ENCODE measurements at places on chromosomes 3 and 15.

GRCh38 chr3:146884296-146884695 lies 279.1 kb upstream of the PLSCR5 start:
- no peak for DNase-seq

DNA sequence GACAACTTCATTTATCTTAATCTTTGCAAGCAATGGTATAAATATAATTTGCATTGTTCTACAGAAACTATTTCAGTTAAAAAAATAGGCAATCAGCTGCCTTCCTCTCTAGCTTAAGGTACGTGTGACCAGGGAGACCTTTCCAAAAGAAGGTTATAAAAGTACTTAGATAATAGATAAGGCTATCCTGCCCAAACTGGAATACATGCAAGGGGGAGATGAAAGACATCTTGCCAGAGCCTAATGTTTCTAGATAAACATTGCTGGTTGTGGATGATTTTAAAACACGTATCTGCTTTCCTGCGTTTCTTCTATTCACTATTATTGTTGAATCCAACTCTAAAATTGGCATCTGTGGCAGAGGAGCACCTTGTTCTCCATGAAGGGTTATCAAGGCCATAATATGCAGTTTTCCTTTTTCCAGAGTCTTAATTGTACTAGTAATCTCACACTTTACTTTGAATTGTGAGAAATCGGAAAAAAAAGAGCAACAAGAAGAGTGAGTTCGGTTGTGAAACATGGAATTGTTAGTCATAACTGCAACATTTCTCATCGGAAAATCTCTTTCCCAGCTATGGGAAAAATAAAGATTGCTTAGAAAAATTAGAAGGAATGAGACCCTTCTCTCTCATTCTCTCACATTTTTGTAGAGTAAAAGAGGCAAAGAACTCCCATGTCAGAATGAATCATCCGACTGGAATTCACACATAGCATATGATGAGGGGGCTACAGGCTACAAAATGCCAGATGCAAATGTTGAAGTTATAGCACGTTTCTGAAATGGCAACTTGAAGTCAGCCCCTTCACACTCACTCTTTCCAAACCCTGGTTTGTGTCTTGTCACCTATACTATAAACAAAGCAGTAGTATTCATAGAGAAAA lies 936.1 kb upstream of the NR2F2 start:
- no peak for DNase-seq

- DNase-seq, result no peak
Measured at GRCh38 chr15:69608661-69609060, 156.0 kb downstream of the RPLP1 start.

- no peak for DNase-seq
Measured at GRCh38 chr3:15815696-15816095, 17.9 kb upstream of the ANKRD28 start.

DNA sequence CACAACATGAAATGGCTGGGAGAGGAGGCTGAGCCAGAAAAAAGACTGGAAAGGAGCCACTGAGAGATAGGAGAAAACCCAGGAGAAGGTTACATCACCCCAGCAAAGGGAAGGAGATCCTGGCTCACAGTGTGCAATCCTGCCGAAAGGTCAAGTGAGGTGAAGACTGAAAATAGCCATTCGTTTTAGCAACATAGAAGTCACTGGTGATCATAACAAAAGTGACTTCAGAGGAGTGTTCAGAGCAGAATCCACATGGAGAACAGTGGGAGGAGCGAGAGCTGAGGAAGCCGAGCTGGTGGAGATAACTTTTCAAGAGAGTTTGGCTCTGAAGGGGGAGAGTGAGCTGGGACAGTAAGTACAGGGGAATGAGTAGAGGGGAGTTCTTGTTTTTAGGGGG lies 5.4 kb upstream of the HEG1 start:
- DNase-seq, result no peak

GRCh38 chr3:155080692-155081091 lies 573 bp downstream of the MME start:
- no peak for DNase-seq

- no peak for DNase-seq
Measured at GRCh38 chr15:91572110-91572509, 281.4 kb upstream of the SLCO3A1 start.

GRCh38 chr15:92611995-92612745 lies 43.4 kb downstream of the FAM174B start:
- no peak for DNase-seq

DNA sequence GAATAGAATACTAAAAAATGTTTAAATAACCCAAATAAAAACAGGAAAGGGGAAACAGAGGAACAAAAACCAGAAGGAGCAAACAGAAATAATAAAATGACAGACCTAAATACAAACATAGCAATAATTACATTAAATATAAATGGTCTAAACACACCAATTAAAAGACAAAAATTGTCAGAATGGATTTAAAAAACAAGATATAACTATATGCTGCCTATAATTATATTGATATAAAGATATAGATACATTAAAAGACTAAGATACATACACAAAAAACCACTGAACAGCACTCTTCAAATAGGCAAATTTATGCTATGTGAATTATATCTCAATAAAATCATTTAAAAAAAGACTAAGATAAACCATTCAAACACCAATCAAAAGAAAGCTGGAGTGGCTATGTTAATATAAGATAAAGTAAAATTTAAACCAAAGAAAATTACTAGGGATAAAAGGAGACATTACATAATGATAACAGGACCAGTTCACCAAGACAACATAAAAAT lies 168.9 kb downstream of the SMAD6 start:
- no peak for DNase-seq

GRCh38 chr15:67050062-67050461 lies 15.3 kb upstream of the SMAD3 start:
- no peak for DNase-seq
